Stimulated activated CD4-positive, alpha-beta T cell treated with anti-CD3 and anti-CD28 coated beads, Interleukin-1b, Interleukin-23, amount 100 ng/mL, for 1 hour (primary cell): ENCODE measurements at places on chromosomes 5 and 9.
A peak's percentile ranks its signal among the peaks of the same experiment; 100 is the strongest.

GRCh38 chr5:10301842-10302610, 5.7 kb downstream of the CMBL start:
- no peak for DNase-seq

- DNase-seq: no peak
Measured at GRCh38 chr9:124001866-124002525, 9.6 kb upstream of the LHX2 start.

DNA sequence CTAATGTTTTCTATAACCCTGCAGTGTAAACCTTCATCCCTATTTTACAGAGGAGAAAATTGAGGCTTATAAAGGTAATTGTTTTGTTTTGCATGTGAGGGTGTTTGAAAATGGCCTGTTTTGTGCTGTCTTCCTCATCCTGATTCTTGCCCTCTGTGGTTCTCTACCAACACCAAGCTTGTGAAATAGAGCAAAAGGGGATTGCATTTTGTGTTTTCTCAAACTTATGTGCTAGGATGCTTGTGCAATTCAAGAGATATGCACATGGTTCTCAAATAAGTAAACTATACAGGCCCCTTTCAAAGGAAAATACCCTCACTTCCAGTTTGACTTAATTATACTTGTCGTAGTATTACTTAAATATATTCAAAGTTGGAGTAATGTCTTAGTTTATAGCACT, 17.2 kb downstream of the PAM start:
- DNase-seq: no peak

DNA sequence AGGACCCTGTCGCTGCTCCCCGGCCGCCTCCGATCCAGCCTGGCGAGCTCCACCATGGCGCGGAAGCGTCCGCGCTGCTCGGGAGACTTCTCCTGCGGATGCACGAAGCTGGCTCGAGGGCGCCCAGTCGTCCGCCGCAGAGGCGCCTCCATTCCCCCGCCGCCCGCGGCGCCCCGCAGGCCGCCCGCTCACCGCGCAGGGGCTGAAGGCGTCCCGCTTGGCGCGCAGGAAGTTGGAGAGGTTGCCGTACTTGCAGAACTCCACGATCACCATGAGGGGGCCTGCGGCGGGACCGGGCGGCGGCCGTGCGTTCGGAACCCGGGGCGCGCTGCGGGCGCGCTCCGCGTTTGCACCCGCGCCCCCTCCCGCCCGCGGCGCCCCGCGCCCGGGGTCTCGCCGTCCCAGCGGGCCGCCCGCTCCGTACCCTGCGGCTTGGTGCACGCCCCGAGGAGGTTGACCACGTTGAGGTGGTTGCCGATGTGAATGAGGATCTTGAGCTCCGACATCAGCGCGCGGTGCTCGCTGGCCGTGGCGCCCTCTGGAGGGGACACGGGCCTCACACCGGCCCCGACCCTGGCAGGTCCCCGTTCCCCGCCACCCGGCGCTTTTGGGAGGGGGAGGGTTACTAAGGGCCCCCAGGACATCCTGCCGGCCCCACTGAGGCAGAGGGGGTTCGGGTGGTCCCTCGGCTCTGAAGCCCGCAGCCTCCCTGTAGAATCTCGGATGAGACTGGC, 27.7 kb upstream of the SCGB3A1 start:
- peak; percentile 7 for DNase-seq

DNA sequence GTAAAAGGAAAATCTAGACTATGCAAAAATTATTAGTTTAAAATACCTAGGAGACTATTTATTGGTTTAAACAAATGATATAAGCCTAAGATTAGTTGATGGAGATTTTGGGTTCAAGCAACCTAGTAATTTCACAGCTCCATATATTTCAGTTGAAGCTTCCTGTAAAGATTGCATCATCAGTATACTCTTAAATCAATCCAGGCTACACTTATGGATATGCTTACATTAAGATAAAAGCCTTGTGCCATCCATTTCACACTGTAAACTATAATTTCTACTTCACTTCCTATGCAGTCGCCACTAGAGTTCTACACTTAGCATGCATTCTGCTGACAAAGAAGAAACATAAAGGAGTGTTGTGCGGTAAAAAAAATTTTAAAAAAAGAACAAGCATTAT, 7.3 kb upstream of the LIX1 start:
- no peak for DNase-seq

DNA sequence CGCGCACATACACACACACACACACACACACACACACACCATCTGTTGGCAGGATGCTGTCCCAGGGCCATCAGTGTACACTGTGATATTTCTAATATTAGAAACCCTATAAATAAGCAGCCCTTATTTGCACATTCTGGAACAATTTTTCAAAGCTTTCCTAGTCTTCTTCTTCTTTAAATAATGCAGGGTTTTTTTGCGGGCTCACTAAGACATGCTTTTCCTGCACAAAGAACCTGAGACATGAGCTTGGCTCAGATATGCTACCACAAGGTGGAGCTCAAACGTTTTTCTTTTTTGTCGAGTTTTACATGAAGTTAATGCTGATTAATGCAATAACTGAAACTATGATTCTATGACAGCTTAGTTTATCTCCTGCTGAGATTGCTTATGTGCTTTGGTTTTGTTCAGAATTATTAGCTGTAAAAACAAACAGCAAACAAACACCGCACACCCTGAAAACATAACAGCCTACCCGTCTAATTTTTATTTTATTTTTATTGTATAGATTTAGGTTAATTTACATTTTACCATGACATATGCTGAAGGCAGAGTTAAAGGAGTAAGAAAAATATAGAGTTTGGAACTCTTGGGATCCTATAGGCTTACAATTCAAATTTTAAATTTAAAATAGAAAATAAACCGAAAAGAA, 95.8 kb downstream of the ALDH1A1 start:
- no peak for DNase-seq

DNA sequence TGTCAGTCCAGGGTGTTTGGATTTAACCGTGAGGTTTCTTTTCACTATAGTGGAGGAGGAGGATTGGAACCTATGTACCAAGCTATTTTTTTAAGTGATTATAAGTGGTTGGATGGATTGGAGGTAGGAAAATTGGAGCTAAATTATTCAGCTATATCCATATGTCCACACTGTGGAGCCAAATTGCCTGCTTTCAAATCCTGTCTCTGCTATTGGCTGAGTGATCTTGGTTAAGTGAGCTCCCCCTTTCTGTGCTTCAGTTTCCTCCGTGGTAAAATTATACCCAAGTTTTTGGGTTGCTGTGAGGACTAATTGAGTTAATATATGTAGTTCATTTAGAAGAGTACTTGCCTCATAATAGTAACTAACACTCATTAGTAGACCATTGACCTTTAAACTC, 2.5 kb downstream of the CENPP start:
- DNase-seq: no peak

- DNase-seq: no peak
Measured at GRCh38 chr9:129708793-129709192, 43.3 kb downstream of the PRRX2 start.

DNA sequence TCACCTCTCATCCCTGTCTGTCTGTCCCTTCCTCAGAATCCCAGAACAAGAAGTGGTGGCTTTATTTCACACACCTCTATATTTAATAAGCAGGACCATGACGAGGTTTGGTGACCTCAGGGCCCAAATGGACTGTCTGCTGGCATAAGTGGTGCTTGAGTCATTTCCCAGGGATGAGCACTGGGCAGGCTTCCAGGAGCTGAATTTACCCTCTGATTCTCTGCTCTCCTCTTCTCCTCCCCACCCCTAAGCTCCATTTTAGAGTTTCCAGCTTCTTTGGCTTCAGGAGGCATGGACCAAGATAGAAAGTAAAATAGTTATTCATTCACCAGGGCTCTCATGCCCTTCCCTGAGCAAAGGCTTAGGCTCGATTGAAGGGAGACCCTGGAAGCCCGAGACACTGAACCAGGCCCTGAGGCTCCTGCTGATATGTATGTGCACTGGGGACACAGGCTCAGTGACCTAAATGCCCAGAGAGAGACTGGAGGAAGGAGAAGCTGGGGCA, 69.1 kb downstream of the PPARGC1B start:
- DNase-seq: no peak

DNA sequence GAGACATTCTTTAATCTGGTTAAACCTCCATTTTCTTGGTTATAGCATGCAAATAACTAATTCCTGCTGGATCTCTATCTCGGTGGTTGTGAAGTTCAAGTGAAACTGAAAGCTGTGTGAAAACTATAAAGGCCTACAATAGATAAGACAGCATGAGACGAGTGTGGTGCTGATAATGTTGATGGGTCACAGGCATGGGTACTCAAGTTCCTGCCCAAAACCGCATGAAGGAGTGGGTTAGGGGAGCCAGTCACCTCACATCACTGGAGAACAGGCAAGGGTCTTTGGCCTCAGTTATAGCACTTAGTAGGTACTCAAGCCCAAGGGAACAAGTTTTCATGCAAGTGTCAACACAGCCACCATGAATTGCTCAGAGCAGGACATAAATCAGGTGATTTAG, 16.7 kb downstream of the HMHB1 start:
- DNase-seq: no peak

DNA sequence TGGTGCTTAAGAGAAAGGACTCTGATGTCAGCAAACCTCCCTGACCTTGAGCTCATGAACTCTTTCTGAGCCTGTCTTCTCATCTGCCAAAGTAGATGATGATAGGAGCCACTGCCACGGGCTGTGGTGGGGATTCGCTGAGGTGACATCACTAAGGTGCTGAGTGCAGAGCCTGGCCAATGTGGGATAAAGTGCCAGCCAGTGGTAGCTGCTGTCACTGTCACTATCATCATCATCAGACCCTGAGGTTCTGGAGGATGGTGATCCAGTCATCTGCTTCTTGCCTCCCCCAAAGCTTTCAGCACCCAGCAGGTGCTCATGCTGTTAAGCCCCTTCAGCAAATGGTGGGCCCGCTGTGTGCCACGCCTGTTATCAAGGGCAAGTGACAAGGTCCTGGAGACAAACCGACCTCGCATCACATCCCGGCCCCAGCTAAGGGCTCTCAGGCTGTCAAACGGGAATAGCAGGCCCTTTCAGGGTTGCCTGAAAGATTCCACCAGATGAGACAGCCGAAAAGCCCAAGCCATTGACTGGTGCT, 6.4 kb downstream of the FPGS start:
- no peak for DNase-seq
